ENCODE measurements at places on chromosomes 1 and 21. TPM values are rescaled to one million over a fixed set of nuclear protein-coding genes. Genes with fewer than 3 reads are reported as not detected.

DNA sequence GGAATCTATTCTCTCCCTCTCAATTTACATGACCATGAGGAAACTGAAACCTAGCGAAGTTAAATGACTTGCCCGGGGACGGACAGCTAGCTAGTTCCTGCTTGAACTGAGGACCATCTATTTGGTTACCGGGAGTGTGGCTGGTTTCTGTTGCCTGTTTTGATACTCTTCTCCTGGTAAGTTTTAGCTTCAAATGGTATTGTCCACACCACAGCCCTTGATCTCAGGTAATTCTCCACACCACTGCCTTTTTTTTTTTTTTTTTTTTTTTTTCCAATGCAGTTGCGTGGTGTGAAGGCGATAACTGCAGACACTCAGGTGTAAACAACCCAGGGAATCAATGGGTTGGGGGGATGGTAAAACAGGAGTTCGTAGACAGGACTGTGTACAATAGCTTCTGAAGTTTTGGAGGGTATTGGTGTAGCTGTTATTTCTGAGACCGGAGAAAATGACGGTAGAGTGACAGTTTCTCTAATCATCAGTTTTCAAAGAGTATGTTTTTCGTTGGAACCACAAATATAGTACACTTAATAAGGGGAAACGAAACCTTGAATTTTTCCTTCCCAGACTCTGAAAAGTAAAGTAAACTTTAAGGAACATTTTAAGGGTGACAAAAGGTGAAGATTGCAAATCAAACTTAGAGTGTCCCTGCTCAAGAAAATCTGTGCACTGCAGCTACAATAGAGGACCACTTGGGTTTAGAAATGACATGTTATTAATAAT lies 125.3 kb upstream of the CACYBP start:
- DNase-seq = no peak

Gene ARMH1
- 71.8 TPM for total RNA-seq

Gene TMPRSS3
- 1.2 TPM for total RNA-seq

GRCh38 chr1:31856140-31856539 lies 40.3 kb upstream of the SPOCD1 start:
- no peak for DNase-seq

Gene GNAT2
- not detected for total RNA-seq

Gene PRELP
- not detected for total RNA-seq

DNA sequence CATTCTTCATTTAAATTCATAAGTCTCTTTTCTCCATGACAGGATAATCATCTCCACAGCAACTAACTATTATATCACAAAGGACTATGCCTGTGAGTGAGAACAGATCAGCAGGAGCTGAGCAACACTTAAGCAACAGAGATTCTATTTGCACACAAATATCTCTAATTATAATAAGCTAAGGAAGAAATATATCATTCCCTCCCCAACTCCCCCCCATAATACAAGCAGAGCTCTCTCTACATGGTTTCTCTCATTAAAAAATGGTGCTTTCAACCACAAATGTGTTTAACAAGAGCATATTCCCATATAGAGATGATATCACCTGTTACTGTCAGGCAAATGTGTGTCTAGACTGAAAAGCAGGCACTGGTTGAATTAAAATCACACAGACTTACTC lies 34.5 kb upstream of the NIBAN1 start:
- no peak for DNase-seq
